Stimulated activated CD4-positive, alpha-beta T cell treated with anti-CD3 and anti-CD28 coated beads, Interleukin-1b, Interleukin-23, amount 100 ng/mL, for 1 hour (primary cell): ENCODE measurements at places on chromosomes 5 and 9.

DNA sequence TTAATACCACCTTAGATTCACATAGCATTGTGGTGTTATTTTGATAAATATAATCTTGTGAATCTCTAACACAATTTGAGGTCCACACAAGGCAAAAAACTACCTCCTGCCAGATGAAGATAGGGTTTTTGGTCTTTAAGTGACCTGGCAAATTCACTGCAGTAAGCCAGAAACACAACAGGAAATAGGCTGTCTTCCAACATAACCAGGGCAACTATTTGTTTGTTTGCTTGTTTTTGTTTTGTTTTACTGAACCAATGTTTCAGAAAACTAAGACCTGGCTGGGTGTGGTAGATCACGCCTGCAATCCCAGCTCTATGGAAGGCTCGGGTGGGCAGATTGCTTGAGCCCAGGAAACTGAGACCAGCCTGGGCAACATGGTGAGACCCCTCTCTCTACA, 95.5 kb downstream of the USP20 start:
- DNase-seq = no peak

DNA sequence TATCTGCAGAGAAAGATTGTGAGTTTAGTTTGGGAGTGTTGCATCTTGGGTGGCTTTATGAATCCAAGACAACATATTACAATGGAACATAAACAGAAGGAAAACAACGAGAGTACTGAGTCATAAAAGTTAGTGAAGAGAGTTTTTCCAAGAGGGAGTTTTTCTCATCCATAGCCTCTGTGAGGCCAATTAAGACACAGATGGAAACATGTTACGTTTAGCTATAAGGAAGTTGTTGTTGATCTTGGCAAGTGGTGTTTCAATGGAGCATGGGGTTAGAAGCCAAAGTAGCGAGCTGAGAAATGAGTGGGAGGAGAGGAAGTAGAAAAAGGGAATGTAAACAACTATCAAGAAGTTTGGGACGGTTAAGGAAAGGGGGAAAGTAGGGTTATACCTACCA, 53.3 kb upstream of the SPATA31D4 start:
- no peak for DNase-seq

DNA sequence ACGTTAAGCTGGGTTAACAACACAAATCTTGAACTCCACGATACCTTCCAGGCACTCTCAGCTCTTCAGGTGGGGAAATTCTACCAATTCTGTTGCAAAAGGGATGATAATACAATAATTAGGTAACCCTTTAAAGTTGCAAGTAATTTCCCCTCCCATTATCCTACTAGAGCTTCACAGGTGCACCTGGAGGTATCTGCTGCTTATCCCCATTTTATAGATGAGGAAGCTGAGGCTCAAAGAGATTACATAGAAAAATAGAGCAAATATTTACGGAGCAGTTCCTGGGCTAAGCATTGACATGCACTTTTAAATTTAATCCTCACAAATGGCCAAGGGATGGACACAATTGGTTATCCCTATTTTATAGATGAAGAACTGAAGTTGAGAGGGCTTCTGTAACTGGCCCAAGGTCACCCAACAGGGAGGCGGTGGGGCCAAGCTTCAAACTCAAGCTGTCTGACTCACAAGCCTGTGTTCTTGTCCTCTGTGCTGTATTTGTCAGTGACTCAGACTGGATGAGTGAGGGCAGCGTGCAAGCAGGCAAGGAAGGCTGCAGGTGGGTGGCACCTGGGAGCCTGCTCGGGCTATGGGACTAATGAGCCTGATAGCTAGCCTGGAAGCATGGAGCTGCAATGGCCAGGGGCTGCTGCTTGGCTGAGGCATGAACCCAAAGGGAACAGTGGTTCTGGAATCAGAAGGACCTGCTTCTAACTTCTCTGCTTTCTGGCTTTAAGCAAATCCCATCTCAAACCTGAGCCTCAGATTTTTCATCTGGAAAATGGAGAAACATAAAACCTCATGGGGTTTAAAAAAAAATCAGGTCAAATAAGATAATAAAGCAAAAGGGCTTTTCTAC, 105.5 kb downstream of the PDE6A start:
- DNase-seq = no peak

DNA sequence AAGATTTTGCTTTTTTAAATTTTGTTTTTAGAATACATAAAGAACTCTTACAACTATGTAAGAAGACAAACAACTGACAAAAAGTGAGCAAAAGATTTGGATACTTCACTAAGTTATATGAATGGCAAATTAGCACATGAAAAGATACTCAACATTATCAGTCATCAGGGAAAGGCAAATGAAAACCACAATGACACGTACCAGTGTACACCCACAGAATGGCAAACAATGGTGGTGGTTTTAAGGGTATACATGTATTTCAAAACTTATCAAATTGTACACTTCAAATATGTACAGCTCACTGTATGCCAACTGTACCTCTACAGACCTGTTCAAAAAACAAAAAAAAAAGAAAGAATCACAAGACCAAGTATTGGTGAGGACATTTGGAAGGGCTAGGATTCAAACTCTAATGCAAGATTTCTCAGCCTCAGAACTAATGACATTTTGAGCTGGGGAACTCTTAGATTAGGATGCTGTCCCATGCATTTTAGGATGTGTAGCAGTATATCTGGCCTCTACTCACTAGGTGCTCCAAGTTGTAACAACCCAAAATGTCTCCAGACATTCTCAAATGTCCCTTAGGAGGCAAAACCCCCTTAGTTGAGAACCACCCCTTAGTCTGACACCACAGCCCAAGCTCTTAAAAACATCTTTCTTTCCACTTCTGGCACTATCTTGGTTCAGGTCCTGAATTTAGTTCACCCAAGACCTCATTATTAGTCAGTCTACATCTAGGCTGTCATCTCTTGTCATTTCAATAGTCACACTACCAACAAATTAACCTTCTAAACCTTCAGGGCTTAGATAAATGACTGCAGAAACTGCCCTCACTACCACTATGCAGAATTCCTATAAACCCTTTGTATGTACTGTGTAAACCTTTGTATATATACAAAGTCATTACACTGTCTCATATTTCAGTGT, 9.7 kb downstream of the SCAI start:
- no peak for DNase-seq

- DNase-seq = no peak
These were observed 1023.7 kb upstream of the DMAC1 start for GRCh38 chr9:8823131-8823895.

- no peak for DNase-seq
These were observed 101.7 kb upstream of the DAPK1 start for GRCh38 chr9:87395804-87396479.

DNA sequence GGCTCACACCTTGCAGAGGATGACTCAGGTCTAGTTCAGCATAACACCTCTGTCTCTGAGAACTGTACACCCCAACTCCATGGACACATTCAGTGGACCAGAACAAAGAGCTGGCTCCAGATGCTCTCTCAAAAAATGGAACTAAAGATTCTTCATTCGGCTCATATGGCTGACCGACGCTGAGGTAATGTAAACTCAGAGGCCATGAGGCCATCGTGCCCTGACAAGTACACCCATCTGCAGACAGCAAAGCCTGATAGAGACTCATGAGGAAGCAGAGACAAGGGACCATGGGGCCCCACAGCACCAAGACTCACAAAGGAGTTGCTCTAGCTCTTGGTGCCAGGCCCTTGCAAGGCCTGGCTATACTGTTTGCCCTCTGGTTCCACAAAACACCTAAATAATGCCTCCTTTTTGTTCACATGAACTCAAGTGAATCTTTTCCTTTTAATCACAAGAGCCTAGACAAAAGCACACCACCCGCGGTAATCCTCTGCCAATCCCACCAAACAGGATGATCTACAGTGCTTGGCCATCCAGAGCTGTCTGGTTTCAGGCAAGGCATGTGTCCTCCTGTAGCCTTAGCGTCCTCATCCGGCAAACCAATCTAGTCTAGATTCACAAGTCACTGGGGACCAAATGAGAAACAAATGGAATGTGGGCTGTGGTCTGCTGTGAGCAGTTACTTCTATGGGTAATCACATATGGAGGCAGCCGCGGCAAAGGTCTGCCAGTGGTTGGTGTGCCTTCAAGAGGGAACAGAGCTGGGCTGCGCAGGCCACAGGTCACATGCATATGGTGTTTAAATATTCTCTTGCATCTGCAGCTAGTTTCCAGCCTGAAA, 22.7 kb downstream of the MED27 start:
- DNase-seq = no peak

DNA sequence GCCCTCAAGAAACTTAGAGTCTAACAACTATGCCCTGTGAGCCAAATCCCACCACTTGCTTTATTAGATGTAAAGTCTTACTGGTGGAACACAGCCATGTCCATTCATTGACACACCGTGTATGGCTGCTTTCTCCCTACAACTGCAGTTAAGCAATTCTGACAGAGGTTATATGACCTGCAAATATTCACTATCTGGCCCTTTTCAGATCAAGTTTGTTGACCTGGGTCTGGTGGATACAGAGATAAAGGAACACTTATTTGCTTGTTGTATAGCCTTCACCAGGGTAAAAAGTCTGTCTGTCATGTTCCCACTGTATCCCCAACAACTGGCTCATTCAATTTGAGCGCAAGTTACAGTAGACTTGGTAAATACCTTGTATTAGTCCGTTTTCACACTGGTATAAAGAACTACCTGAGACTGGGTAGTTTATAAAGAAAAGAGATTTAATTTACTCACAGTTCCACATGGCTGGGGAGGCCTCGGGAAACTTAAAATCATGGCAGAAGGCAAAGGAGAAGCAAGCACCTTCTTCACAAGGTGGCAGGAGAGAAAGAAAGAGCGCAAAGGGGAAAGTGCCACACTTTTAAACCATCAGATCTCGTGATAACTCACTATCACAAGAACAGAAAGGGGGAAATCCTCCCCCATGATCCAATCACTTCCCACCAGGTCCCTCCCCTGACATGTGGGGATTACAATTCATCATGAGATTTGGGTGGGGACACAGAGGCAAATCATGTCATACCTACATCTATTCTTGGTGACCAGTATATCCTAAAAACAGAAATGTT, 27.9 kb downstream of the DEPDC1B start:
- DNase-seq = no peak

GRCh38 chr5:14628346-14628745, 36.2 kb upstream of the OTULIN start:
- peak; percentile 28 for DNase-seq

GRCh38 chr9:127712867-127713266, 2.6 kb downstream of the PTRH1 start:
- no peak for DNase-seq

- DNase-seq = no peak
These were observed 116.0 kb upstream of the SMIM23 start for GRCh38 chr5:171669571-171669970.

GRCh38 chr5:111254613-111255012, 30.4 kb downstream of the CAMK4 start:
- DNase-seq = no peak

DNA sequence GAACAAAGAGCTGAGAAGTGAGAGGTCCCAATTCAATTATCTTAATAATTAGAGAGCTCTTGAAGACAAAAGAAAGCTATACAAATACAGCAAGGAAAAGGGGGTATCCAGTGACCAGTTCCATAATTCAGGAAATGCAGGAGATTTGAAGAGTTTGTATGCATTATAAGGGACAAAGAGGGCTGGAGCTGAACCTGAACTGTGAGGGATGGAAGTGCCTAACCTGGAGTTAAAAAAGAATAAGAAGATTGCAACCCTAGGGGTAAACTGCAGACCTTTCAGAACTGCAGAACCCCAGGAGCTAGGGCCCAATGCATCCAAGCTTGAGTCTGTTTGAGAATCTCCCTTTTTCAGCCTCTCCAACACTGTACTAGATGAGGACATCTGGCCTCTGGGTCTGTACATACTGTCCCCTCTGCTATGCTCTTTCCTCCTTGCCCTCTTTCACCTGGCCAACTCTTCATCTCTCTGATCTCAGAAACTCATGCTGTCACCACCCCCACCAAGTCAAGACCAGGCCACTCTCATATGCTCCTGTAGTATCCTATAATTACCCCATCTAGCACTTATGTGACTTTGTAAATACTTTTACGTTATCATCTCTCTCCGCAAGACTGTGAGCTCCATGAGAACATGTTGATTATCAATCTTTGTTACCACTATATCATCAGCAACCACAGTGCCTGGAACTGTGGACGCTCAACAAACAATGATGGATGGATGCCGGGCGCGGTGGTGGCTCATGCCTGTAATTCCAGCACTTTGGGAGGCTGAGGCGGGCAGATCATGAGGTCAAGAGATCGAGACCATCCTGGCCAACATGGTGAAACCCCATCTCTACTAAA, 6.6 kb upstream of the PRKACG start:
- DNase-seq = no peak

DNA sequence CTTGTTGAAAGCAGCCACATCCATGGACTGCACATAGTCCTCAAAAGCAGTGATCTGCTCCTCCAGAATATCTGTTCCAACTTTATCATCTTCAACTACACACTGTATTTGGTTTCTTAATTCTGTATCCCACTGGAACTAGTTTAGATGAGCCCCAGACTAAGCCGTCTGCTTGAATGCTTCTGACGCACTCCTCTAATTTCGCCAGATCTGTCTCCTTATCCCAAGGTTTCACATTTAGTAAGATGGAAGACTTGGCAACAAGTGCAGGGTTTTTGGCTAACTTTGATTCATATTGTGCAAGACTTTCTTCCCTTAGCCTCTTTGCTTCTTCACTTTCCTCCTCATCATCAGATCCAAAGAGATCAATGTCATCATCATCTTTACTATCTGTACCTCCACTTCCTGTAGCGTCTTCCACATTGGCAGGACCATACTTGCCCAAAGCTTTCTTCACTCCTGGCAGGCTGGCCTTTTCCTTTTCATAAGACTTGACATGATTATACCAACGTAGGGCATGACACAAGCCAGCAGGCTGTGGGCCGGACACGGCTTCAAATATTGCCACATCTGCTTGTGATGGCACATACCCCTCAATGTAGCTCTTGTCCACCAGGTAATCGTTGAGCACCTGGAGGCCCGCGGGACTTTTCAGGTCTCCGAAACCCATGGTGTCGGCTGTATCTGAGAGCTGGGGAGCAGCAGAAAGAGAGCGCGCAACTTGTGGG, 56.2 kb upstream of the PIK3R1 start:
- no peak for DNase-seq
